Renal pelvis (tissue), 12 donors: ENCODE measurements at places on chromosomes 2 and 18.
A peak's percentile ranks its signal among the peaks of the same experiment; 100 is the strongest.

DNA sequence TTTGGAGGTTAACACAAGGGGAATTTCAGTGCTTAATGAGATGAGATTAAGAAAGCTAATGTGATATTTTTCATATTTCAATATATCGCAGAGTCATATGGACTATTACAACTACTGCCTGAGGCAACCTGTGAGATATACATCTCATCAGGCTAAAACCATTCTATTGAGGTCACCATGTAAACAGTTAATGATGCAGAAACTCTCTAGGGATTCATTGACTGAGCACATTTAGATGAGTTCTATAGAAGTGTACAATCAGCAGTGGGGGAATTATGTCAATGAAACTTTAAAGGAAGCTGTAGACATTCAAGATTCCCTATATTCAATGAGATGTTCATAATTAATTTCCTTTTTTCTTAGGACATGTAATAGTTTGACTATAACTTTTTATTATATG lies 687.4 kb upstream of the SYT4 start:
- no peak for DNase-seq

- DNase-seq: no peak
These were observed 111.9 kb upstream of the DTNA start for GRCh38 chr18:34598120-34598635.

GRCh38 chr2:201203916-201204654 lies 21.1 kb downstream of the CASP10 start:
- DNase-seq: peak; percentile 75

GRCh38 chr2:180385601-180386201 lies 378.6 kb upstream of the CWC22 start:
- no peak for DNase-seq

- peak; percentile 11 for DNase-seq
These were observed 366.4 kb upstream of the FSIP2 start for GRCh38 chr2:185372188-185372587.

DNA sequence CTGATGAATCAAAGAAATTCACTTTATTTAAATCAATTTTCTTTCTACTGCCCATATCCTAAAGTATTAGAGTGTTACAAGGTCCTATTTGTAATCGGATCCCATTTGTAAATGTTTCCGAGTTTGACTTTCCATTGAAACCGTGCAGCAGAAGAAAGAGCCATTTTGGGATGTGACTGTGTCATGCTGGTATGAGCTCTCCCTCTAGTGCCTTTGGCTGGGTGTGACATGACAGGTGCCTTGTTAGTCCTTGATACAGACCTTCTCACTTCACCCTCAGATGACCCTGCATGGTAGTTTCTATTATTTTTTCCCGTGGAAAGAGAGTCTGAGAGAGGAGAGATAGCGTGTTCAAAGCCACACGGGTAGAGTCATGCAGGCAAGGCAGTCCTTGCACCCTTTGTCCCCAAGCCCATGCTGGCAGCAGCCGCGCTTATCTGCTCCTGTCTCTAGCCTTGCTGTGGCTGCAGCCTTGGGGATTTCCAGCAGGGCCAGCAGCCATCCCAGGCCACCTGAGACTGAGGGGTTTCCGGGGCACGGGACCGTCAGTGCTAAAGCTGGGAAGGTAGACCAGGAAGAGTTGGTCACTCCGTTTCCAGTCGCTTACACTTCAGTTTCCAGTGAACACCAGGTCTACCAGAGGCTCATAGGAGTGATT lies 21.4 kb downstream of the CHMP1B start:
- no peak for DNase-seq

- DNase-seq: no peak
These were observed 201.8 kb upstream of the ZNF521 start for GRCh38 chr18:25553631-25554263.

DNA sequence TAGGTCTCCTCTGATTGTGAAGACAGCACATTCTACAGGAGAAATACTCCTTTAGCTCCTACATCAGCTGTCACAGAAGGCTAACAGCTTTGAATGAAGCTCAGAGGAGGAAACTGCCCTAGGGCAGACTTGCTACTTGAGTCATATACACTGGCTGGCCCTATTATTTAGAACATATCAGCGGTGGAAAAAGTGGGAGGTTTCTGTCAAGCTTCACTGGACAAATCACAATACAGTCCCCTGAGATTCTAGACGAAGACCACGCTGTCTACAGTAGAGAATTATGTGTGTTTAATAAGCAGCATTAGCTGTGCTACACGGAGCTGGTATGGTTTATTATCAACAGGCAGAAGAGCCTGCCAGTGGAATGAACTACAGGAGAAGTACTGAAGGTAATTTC lies 230.9 kb upstream of the FSIP2 start:
- peak; percentile 8 for DNase-seq

DNA sequence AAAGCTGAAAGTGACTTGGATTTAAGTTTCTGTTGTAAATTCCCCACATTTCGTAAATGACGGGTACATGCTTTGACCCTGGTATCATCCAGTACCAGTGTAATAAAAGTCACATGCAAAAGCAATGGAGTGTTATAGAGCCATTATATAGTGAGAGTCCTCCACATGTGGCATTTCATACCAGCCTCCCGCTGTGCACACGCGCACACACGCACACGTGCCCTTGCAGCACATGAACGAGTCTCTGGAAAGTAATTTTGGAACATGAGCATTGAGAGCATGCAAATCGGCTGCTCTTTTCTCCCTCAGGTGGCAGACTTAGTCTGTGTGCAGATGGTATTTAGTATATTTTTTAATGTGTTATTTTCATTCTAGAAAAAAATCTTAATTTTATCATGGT lies 198.1 kb downstream of the ZNF407 start:
- DNase-seq: no peak

GRCh38 chr2:40030456-40030975 lies 251.5 kb upstream of the THUMPD2 start:
- no peak for DNase-seq

DNA sequence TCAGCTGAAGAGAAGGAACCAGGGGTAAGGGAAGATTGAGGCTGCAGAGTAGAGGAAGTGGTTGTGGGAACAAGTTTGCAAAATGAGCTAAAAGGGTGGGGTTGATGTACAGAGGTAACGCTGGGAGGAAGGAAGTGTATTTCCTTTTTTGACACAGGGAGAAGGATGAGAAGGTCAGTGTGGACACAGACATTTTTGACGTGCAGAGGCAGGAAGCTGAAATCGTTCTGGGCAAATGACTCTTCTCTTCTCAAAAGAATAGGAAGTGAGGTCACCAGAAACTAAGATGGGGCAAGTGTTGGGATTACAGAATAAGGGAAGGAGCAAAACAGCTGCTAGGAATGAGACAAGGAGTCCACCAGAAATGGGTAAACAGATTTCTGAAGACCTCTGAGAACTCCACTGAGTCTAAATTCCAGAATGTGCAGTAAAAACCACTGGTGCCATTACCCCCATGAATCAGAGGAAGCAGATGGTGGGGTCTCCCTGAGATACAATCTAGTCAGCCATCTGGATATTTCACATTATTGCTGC lies 20.0 kb upstream of the RNF149 start:
- no peak for DNase-seq

- peak; percentile 27 for DNase-seq
These were observed 198.4 kb downstream of the RBM43 start for GRCh38 chr2:151063271-151063670.

DNA sequence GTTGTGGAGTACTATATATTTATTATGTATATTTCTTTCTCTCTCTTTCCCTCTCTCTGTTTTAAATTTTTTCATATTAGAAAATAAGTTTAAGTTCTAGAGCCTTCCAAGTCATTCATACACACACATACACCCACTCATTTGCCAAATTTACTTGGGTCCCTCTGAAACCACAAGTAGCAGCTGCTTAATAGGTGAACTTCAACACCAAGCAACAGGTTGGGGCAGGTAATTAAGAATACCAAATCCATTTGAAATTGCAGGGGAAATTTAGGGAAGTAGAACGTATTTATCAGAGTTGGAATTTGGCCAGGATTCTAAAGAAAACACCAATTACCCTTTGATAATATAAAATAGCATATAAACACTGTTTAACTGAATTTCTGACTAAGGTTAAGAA lies 75.0 kb upstream of the RBBP8 start:
- no peak for DNase-seq

DNA sequence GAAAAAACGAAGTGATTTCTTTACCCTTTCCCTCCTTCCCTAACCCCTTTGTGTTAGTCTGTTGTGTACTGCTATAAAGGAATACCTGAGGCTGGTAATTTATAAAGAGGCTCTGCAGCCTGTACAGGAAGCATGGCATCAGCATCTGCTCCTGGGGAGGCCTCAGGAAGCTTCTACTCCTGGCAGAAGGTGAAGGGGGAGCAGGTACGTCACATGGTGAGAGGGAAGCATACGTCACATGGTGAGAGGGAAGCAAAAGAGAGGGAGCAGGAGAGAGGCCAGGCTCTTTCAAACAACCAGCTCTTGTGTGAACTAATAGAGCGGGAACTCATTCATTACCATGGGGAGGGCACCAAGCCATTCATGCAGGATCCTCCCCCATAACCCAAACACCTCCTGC lies 126.2 kb downstream of the CAPN13 start:
- DNase-seq: no peak

DNA sequence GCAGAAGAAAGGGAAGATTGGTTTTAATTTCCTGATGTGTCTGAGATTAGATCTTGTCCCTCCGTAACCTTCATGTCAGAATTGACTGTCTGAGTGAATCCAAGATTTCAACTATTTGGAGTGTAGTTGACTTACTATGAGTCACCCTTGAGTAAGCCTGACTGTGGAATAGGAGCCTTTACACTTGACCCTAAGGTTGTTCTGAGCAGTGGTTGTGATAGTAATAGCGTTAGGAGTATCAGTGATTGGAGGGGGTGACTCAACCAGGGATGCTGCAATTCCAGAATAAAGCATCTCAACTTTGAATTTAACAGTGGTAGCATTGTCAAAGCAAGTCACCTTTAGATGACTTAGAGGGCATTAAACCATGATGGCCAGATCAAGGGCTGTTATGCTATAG lies 979.5 kb upstream of the FAM98A start:
- no peak for DNase-seq

- DNase-seq: no peak
These were observed 53.8 kb upstream of the ALPP start for GRCh38 chr2:232324778-232325177.

DNA sequence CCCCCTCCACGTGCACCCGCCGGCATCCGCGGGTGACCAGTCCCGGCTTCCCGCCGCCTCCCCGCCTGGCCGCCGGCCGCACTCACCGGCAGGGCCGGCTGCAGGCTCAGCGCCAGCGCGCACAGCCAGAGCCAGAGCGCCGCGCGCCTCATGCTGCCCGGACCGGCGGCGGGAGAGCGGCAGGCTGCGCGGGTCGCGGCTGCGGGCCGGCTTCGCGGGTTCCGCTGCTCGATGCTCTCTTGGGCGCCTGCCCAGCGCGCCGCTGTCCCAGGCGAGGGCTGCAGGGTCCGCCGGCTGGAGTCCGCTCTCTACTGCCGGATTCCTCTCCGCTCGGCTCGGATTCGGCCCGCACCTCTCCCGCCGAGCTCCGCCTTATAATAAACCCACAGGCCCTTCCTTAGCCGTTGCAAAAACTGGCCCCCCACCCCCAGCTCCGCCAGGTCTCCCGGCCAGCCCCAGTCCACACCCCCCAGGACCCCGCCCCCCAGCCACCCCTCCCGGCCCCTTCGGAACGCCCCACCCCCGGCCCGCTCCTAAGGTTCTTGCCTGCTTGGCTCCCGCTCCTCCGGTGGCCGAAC lies at the start of gene SDC1:
SDC1 (minus strand) TSS at position 415 of the 578 bp plus-strand sequence; CDS start at position 152, 263 bp downstream.
- DNase-seq: peak; percentile 56

DNA sequence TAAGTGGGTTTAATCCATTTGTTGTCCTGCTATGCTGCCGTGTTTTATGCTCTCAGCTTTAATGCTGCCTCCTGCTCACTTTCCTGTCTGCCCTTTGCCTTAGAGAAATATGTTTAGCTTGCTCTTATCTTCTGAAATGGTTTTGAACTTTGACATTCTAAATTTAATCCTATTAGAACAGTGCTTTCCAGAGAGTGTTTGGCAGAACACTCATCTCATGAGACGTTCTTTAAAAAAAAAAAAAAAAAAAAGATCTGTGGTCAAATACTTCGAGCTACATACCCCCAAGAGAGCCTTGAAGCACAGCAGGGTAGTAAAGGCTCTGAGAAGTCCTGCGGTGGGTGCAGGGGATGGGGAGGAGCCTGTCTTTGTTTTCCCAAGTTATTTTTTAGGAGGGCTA lies 161.3 kb downstream of the SPP2 start:
- no peak for DNase-seq

- no peak for DNase-seq
These were observed 3.7 kb upstream of the GAREM2 start for GRCh38 chr2:26169226-26169625.

DNA sequence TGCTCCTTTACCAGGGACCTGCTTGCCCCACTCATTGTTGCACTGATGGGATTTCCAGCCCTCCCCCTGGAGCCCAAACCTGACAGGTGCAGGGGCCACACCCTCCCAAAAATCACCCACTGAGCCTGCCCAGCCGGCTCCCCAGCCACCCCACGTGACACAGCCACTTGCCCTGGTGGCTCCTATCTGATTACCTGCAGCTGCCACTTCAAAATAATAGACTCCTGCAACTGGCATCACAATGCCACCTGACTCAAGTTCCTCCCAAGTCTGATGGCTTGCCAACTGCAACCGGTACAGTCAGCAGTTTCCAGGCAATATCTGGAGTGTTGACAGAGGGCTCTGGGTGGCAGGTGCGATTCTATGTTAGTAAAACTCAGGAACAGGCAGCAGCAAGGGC lies 66.2 kb downstream of the CRACDL start:
- peak; percentile 10 for DNase-seq

DNA sequence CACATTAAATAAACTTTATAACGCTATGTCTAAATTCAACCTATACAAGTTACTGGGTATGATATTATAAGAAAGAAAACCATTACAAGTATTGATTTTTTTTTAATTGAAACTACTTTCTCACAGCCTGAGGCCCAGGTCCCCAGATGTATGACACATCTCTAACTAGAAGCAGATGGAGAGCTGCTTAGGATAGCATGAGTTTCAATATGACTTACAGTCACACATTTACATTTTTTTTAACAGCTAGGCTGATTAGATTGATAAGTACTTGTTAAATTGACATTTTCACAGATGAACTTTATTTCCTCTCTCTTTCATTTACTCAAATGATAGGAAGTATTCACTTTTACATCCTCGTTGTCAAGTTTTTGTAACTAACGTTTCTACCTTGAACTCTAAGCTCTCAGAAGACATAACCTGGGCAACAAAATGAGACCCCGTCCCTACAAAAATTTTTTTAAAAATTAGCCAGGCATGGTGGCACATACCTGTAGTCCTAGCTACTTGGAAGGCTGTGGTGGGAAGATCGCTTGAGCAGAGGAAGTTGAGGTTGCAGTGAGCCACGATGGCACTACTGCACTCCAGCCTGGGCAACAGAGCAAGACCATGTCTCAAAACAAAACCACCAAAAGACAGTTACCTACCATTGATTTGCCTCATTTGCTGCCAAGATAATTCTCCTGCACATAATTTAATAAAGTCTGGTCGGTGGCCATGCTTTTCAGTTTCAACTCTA lies 52.4 kb downstream of the STK39 start:
- DNase-seq: no peak
